ENCODE measurements at places on chromosomes 16 and 17.

DNA sequence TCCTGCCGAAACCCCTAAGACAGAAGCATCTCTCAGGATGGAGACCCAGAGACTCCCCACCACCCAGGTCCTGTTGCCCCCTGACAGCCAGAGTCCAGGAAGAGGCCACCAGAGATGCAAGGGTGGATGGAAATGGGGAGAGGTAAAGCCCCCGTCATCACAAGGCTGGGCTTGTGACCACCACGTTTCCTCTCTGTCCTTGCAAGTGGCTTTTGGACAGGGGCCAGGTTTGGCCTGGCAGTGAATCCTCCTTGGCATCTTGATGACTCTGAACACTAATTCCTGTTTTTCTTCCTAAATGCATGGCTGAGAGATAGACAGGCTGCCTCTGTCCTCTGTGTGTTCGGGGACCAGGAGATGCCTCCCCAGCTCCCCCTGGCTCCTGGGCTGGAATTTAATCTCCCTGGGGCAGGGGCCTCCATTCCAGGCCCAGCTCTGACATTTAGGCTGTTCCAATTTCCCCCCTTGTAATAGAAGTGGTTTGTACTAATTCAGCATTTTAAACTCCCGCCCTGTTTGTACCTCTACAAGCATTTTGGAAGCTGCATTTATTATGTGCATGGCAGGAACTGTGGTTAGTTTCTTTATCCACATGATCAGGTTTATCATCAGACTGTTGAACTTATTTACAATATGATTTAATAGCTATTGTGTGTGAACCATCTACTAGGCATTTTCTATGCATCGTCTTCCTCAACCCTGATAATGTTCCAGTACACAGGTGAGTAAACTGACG, 116.1 kb upstream of the IRX6 start:
- DNase-seq = no peak

GRCh38 chr16:74558873-74559272, 48.0 kb downstream of the GLG1 start:
- no peak for DNase-seq

DNA sequence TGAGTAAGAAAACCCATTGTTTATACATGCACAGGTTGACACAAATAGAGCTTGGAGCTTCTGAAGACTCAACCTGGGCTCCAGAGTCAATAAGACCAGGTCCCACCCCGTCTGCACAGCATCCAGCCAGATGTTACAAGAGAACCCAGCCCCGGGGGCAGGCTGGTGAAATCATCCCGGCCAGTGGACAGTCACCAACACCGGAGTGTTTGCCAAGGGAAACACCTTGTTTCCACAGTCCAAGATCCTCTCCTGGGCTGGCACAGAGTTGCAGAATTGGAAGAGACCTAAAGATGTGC, 90.3 kb downstream of the RAB11FIP4 start:
- DNase-seq = no peak

DNA sequence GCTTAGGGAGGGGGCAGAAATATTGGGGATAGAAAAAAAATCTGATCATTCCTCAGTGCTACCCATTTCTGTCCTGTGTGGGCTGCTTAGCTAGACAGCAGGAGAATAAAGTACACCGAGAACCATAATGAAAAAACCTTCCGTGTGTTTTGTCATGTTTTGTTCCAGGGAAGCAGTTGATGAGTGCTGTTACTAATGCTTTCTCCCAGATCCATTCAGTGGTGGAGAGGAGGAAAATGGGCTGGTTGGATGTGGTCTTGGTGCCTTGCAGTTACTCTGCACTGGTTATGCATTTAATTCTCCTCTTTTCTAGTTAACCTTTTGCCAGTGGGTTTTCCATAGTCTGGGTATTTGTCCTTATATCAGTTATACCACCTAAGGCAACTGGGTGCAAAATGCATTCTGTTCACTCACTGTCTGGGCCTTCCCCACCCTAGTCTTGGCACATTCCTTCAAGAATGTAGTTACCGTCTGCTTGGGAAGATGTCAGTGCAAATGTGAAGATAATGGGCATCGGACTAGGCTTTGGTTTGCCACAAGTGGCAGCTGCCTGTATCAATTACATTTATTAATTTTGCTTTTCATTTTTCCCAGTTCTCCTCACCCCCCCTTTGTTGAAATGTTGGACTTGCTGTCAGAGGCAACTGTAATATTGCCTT, 9.3 kb upstream of the TBKBP1 start:
- no peak for DNase-seq

DNA sequence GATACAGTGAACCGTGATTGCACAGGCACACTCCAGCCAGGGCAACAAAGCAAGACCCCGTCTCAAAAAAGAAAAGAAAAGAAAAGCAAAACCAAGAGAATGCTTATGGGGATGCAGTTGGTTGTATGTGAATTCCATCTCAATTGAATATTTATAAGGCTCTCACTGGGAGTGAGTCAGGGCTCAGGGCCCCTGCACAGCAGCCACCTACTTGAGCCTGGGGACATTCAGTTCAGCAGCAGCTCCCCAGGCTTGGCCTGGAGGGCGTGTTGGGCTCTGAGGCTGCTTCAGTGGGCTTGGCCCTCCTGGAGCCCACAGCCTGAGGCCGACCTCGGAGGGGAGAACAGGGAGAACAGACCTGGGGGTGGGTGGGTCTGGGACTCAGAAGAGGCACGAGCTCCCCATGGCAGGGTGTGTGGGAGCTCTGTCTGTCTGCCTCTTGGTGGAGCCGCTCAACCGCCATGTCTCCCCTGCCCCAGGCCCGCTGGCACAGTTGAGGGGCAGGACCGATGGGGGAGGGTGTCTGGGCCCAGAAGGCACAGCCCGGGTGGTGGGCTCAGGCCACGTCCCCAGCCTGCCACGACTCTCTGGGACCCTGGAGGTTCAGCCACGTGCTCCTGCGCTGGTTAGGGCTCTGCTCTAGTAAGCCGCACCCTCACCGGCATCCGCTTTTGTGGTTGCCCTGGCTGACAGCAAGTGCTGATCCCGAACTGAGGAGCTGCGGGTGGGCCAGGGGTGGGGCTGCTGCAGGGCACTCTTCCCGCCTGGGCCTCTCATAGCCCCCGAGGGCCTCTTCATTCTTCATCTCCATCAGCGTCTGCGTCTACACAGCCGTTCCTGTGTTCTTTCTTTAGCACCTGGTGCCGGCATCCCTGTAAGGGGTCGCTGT, 24.8 kb downstream of the ZFPM1 start:
- peak; percentile 61 for DNase-seq

GRCh38 chr17:9615486-9615885, 29.8 kb upstream of the USP43 start:
- DNase-seq = no peak

GRCh38 chr17:77128896-77129567, 11.7 kb upstream of the SEC14L1 start:
- DNase-seq = no peak

- DNase-seq = no peak
These were observed 28.1 kb downstream of the HASPIN start for GRCh38 chr17:3751836-3752235.

- DNase-seq = no peak
These were observed 719.7 kb upstream of the CDH8 start for GRCh38 chr16:62755938-62756337.

GRCh38 chr16:88581033-88581432, 10.8 kb downstream of the ZC3H18 start:
- no peak for DNase-seq

- no peak for DNase-seq
These were observed 8.5 kb downstream of the NAGPA start for GRCh38 chr16:5025171-5025632.

DNA sequence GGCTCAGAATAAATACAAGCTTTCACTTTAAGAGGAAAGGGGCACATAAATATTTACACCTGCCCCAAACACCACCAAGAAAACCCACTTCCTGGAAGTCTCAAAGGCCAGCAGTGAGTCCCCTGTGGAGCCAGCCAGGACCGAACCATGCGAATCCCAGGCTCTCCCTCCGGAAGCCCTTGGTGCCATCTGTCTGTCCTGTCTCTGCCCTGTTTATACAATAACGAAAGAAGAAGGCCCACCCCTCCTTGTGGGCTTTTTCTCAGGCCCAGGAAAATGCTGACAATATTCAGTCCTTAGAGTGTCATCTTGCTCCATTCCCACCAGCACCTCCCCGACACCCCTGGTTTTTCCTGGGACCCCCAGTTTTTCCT, 3.6 kb upstream of the SLC6A4 start:
- no peak for DNase-seq

- no peak for DNase-seq
These were observed 58.4 kb upstream of the CDH5 start for GRCh38 chr16:66308096-66308495.

GRCh38 chr16:87119748-87120147, 197.4 kb downstream of the C16orf95 start:
- DNase-seq = no peak

GRCh38 chr17:39923836-39924690, 3.3 kb downstream of the ORMDL3 start:
- DNase-seq = no peak

GRCh38 chr17:39153599-39154051, 2.2 kb upstream of the PLXDC1 start:
- DNase-seq = peak; percentile 98

- DNase-seq = no peak
These were observed 32.2 kb downstream of the RNF157 start for GRCh38 chr17:76208120-76208519.

- no peak for DNase-seq
These were observed 23.8 kb downstream of the KDM8 start for GRCh38 chr16:27226976-27227705.

GRCh38 chr17:50027172-50027880, 28.6 kb upstream of the ITGA3 start:
- DNase-seq = no peak

DNA sequence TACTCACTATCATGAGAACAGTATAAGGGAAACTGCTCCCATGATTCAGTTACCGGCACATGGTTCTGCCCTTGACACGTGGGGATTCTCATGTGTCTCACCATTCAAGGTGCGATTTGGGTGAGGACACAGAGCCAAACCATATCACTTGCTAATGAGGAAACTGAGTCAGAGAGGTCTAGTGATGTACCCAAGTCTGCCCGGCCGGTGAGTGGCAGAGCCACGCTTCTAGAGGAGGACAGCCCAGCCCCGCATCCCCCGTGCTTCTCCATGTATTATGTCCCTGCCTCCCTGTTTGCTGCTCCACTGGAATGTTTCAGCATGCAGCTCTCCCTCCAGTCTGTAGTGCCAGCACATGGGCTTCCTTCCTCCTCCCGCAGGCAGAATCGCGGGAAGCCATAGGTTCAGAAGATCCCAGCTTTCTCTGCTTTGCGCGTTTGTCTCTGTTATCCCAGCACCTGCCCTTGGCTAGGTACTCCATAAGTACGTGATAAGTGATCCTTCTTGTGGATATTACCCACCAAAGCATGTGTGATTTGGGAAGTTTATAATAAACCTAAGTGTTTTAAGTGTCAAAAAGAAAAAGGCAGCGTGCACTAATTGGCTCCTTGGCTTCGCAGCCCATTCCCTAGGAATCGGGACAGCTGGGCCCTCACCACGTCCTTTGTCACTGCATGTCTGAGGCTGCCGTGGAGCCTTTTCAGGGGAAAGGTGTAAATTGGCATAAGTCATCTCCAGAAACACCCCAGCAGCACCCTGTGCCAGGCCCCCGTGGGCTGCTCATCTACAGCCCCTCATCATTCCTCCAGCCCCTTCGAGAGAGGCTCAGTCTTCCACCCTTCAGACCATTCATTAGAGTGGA, 103.8 kb downstream of the CLEC16A start:
- DNase-seq = no peak
